ENCODE measurements at places on chromosomes 16 and 17.

GRCh38 chr16:56451753-56452689 is 667 bp downstream of the OGFOD1 start:
- DNase-seq, result peak; percentile 57

GRCh38 chr16:8583732-8584131 is 6.6 kb downstream of the TMEM114 start:
- no peak for DNase-seq

- DNase-seq, result no peak
These were observed 98.1 kb upstream of the CCL2 start for GRCh38 chr17:34156741-34157589.

GRCh38 chr17:10052106-10052813 is 146.1 kb downstream of the GAS7 start:
- no peak for DNase-seq

DNA sequence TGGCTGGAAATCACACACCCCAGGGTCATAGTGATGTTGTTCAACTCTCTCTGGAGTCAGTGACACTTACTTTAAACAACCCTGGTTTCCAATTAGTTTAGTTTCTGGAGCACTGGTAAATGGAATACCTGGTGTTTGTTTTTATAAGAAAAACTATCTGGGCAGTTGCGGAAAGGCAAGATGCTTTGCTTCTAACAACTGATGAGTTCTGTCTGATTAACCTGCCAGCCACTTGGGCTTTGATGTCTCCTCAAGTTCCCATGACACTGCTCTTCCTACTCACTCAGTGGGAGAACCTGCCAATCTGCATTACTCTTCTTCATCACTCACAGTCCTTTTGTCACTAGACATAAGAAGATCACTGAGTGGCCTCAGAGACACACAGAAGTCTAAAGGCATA is 78.7 kb upstream of the MTMR4 start:
- DNase-seq, result no peak

DNA sequence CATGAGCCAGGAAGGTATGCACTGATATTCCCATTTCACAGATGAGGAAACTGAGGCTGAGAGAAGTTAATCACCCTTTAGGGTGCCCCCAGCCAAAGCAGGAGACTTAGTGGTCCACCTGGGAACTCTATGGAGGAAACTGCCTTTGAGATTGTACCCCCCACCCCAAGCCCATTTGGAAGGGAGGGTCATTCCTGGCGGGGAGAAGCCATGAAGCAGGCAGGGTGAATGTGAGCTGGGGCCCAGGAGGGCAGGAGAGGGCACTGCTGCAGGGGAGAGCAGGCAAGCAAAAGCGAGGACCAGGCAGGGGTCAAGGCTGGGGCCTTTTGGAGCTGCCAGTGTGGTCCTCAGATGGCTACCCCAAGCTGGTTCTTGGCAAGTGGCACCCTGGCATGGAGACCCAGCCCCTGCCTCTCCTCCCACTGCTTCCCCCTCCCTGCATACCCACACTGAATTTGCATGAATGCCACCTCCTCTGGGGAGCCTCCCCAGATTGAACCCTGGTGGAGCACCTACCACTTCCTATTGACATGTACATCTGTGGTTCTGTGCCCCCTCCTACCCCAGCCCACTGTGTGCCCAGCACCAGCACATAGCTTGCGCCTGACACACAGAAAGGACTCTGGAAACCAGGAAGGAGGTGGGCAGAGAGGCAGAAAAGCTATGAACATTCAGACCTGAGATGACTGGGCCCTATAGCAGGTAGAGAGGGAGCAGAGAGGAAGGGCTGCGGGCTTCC is 965 bp upstream of the TMC6 start:
- no peak for DNase-seq

DNA sequence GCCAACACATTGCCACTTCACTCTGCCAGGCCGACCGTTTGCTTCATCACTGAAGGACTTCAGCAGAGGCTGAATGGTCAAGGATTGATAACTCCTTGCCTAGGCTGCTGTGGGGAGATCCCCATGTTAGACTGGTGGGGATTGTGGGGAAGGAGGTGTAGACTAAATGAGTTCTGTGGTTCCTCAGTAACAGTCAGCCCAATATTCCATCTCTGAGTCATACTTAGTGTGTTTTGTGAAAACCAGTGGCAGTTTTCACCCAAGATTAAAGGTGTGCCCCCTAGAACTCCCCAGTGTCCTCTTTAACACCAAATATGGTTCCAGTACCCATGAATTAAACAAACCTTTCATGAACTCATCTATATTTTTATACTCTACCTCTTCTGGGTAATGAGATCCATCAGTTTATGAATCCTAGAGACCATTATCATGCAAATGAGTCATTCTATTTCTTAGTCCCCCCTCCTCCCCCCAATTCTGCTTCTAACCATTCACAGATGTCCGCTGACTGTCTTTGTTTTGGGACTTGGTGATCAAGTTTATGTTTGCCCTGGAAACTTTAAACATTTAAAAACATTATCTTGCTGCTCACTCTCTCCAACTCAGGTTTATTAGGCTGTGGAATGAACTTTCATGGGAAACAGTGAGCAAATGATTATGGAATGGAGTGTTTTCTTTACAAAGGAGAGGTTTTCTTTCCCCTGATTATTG is 66.8 kb upstream of the GAS7 start:
- DNase-seq, result peak; percentile 11

- no peak for DNase-seq
These were observed 73.0 kb downstream of the OR1D5 start for GRCh38 chr17:2990396-2990795.

DNA sequence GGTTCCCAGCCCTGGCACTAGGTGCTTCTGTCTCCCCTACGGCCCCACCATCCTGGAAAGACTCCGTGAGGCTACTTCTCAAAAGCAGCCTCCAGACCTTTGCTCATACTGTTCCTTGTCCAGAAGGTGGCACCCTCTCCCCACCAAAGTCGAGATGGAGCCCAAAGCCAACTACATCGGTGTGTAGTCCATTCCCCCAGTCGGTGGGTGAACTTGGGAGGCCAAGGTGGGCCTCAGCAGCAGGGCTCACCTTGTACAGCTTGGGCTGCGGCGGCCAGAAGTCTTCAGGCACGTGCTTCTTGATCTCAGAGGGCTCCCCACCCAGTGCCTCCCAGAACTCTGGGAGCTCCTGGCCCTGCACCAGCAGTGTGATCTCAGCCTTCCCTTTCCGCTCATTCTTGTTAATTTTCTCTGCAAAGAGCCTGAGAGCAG is 10.2 kb downstream of the FLII start:
- DNase-seq, result peak; percentile 67

- DNase-seq, result no peak
These were observed 4.8 kb upstream of the NGFR start for GRCh38 chr17:49490276-49490675.

- DNase-seq, result no peak
These were observed 2.0 kb upstream of the NAE1 start for GRCh38 chr16:66832661-66833305.

DNA sequence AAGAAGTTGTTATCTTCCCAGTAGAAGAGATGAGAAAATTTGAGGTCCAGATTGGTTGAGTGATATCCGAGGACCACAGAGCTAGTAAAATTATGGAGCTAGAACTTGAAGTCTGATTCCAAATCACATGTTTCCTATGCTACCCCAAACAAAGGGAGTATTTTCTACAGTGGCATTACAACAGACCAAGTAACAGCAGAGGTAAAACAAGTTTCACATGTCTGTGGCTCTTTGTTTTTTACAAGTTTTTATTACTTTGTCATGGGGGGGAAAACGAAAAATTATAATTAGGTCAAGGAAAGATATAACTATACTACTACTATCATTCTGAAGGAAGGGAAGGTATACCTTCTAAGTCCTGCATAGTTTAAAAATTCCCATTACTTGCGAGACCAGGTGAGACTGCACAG is 49.4 kb downstream of the KANSL1 start:
- no peak for DNase-seq

GRCh38 chr17:77609553-77610517 is 348.7 kb upstream of the TNRC6C start:
- no peak for DNase-seq

GRCh38 chr17:55822028-55822427 is 71.2 kb downstream of the PCTP start:
- no peak for DNase-seq

Measured in SW480 (cell line).